ENCODE measurements at places on chromosomes 7 and 10. TPM values are rescaled to one million over a fixed set of nuclear protein-coding genes. Genes with fewer than 3 reads are reported as not detected.

Gene LSM8
- 44.0 TPM for total RNA-seq

Gene INHBA
- total RNA-seq = 0.82 TPM

Gene C7orf33
- total RNA-seq = not detected

Gene OGDHL
- 0.07 TPM for total RNA-seq

Gene TMEM236
- 0.07 TPM for total RNA-seq

Gene EIF5AL1
- total RNA-seq = 3.1 TPM
